ENCODE measurements at places on chromosomes 2 and 18. TPM values are rescaled to one million over a fixed set of nuclear protein-coding genes. Genes with fewer than 3 reads are reported as not detected.

Gene GALNT14
- 61.9 TPM for total RNA-seq

Gene PJVK
- 4.3 TPM for total RNA-seq

Gene NETO1
- not detected for total RNA-seq

Gene GATA6
- 58.4 TPM for total RNA-seq

Gene PAX8
- total RNA-seq = 14.5 TPM

Gene MERTK
- total RNA-seq = 2.1 TPM

Gene RALBP1
- 69.7 TPM for total RNA-seq

Gene GRHL1
- total RNA-seq = 11.7 TPM

Gene TLX2
- total RNA-seq = not detected

Gene EPHA4
- 2.8 TPM for total RNA-seq

GRCh38 chr2:77232909-77233425 is 289.2 kb downstream of the LRRTM4 start:
- DNase-seq = no peak

DNA sequence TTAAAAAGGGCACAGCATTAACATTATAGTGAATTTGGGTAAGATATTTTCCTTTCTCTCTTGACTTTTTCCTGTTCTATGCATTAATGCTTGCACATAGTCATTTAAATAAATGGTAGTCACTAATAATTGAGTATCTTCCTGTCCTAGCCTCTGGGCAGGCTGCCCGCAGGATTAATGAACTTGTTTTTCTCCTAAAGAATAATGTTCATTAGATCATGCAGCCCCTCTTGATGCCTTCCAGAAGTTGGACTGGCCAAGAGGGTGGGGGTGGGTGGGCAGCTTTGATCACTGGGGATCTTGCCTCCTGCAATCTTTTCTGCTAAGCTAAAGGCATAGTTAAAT is 514.5 kb upstream of the CDH2 start:
- no peak for DNase-seq

DNA sequence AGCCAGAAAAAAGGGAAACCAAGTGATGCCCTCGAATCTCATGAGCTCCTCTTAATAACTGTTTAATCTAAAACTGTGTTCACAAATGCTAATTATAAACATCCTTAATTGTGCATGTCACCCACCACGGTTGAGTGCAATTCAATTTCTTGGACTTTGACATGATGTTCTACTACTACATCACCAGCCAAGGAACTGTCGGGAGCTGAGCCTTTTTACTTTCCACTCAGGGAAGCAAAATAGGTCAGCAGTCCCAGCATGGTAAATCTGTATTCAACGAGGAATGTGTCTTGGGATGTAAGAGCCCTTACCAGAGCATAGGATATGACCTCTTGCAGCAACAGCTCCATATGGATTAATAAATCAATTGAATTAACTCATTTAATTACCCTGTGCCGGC is 20.8 kb upstream of the REG3G start:
- DNase-seq = no peak

DNA sequence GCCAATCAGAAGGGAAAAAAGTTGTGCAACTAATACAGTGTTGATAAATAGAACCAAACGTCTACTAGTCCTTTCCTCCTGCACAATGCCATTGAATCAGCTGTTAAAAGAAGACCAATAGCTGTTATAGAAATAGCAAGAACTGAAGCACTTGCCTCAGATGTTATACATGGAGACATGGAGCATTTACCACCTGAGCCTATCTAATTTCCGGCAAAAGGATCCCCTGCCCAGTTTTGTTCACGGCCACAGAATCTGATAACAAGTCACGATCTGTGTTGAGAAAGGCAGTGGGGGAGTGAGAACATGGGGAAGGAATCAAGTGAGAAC is 285.4 kb downstream of the ZEB2 start:
- no peak for DNase-seq

DNA sequence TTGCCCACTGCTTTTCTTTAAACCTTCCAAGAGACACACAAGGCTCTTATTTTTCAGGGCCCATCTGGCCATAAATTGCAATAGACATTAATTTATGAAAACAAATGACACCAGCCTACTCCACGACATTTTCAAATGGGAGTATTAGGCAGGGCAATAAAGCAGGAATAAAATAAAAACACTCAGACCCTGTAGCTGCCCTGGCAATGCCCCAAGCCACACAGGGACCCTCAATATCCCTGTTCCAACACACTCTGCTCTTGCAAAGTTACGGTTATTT is 550.8 kb upstream of the TNP1 start:
- DNase-seq = no peak

DNA sequence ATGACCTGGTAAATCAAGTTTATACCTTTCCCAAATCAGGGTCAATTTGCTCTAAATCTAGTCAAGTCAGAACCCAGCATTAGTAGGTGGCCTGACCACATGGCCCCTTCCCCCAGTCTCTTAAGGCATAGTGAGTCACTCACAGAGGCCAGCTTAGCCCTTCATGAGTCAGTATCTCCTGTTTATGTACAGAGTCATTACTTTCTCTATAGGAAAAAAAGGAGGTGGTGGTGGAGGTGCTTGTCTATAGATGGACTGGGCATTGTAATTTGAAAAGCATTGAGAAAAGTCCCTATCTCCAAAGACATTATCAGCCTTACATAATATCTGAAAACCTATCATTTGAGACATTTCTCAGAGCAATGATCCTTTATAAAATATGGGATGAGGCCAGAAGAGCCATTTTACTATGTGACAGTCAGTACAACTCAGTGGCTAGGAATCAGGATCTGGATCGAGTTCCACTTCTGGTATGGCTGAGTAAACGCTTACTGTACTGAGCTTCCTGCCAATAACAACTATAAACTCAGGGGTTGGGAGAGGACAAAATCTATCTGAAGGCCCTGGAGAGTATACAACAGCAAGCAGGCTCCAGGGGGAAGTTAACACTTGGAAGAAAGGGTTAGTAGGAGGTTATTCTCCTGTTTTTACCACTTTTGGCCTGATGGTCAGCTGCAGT is 22.5 kb upstream of the SIGLEC15 start:
- peak; percentile 60 for DNase-seq

- DNase-seq = no peak
These were observed 13.3 kb upstream of the FAP start for GRCh38 chr2:162256591-162256991.

Measured in Calu3 (cell line).